ENCODE measurements at places on chromosomes 16 and 17.

DNA sequence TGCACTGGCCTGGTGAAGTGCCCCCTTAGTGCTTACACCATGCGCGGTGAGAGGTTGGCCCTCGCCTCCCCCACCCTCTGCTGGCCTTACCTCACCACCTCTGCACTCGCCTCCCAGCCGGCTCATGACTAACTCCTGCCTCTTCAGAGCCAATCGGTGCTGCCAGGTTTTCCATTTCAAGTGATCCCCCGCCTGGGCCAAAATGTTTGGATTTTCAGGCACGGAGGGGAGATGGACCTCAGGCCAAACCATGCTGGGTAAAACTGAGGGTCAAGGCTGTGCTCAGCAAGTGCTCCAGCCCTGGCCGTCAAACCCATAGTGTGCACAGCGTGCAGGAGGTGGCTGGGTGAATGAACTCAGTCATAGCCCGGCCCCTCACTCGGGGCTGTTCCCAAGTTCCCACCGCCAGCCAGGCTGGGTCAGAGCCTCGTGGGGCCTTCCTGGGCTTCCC lies 175.4 kb downstream of the SEC14L1 start:
- no peak for DNase-seq

- peak; percentile 96 for DNase-seq
Measured at GRCh38 chr16:53346-54236, at the start of the genes POLR3K and SNRNP25. Gene POLR3K, minus strand, starts transcription at chr16:53608. Its CDS starts 22 bp downstream, at chr16:53586. Gene SNRNP25, plus strand, starts transcription at chr16:53828. Its CDS starts 189 bp downstream, at chr16:54017.

DNA sequence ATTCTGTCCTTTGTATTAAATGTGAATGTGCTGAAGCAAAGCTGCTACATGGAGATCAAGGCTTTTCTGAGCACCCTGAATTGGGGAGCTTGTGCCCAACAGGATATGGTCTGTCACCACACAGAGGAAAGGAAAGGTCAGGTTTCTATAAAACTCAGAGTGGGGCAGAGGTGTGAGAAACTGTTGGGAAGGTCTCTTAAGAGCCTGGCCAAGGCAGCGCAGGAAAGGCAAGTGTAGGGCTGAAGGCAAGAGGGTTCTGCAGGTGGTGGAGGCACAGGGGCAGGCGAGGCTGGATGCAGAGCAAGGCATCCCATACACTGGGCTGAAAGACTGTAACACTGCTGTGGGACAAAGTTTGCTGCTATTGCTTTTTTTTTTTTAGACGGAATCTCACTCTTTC lies 8.1 kb downstream of the COX6A2 start:
- DNase-seq: no peak

DNA sequence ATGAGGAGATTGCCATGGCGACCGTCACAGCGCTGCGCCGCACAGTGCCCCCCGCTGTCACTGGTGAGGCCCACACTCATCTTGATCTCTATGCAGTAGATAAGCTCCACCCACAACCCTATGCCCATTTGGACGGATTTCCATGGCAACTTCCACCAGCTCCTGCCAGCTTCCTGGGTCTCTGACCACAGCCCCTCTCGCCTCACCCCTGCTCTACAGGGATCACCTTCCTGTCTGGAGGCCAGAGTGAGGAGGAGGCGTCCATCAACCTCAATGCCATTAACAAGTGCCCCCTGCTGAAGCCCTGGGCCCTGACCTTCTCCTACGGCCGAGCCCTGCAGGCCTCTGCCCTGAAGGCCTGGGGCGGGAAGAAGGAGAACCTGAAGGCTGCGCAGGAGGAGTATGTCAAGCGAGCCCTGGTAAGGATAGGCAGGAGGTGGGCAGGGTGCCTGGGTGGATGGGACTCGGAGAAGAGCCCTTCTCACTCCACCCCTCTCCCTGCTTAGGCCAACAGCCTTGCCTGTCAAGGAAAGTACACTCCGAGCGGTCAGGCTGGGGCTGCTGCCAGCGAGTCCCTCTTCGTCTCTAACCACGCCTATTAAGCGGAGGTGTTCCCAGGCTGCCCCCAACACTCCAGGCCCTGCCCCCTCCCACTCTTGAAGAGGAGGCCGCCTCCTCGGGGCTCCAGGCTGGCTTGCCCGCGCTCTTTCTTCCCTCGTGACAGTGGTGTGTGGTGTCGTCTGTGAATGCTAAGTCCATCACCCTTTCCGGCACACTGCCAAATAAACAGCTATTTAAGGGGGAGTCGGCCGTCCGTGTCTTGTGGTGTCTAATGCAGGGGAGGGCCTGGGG lies 4.3 kb downstream of the ALDOA start:
- DNase-seq: no peak

DNA sequence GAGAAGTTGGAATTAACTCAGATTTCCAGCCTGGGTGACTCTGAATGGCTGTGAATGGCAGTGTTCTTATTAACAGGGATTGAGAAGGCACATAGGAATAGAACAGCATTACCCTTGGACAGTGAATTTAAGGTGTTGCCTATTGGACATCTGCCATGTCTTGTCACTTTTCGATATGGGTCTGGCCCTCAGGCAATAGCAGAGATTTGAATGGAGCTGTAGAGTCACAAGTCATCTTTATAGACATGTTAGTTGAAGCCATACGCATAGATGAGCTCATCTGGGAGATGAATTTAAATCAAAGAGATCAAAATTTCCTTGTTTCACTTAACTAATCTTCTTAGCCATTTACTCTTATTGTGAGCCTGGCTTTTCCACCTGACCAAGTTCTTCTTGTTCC lies 14.9 kb upstream of the DHRS11 start:
- no peak for DNase-seq

DNA sequence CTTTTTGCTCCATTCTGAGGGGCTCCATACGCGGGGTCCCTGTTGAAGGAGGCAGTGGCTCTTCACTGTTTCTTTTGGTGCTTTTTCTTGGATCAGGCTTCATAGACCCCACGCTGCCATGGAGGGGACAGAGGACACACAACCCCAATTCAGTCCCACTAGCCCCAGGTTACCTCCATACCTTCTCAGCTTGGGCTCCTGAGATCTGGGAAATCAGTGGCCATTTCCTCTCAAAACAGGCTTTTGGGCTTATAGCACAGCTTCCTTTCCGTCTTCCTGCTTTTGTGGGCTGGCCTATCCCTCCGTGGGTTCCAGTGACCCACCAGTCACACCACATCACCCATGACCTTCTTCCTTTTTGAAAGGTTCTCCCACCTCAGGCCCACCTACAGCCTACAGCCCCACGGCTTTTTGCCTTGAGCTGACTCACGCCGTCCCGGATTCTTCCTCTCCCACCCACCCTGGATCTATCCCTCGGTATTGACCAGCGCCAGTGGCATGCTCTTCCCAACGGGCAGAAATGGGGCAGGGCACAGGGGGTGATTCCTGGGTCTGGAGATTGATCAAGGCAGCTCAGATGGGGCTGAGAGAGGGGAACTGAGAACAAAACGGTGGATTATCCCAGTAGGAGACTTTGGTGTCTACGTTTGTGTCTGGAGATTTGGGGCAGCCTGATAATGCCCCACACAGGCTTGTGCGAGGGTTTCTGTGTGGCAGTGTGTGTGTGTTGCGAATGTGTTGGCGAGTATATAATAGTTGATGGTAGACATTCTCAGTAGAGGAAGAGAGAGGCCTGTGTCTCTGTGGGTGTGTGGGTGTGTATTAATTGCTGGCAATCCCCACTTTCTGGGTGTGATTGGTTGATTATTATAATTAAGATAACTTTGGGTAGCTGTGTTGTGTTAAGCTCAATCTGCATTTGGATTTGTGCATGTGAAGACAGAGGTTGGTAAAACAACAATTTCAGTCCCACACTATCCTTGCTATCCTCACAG lies 3.8 kb downstream of the TBX21 start:
- DNase-seq: no peak

DNA sequence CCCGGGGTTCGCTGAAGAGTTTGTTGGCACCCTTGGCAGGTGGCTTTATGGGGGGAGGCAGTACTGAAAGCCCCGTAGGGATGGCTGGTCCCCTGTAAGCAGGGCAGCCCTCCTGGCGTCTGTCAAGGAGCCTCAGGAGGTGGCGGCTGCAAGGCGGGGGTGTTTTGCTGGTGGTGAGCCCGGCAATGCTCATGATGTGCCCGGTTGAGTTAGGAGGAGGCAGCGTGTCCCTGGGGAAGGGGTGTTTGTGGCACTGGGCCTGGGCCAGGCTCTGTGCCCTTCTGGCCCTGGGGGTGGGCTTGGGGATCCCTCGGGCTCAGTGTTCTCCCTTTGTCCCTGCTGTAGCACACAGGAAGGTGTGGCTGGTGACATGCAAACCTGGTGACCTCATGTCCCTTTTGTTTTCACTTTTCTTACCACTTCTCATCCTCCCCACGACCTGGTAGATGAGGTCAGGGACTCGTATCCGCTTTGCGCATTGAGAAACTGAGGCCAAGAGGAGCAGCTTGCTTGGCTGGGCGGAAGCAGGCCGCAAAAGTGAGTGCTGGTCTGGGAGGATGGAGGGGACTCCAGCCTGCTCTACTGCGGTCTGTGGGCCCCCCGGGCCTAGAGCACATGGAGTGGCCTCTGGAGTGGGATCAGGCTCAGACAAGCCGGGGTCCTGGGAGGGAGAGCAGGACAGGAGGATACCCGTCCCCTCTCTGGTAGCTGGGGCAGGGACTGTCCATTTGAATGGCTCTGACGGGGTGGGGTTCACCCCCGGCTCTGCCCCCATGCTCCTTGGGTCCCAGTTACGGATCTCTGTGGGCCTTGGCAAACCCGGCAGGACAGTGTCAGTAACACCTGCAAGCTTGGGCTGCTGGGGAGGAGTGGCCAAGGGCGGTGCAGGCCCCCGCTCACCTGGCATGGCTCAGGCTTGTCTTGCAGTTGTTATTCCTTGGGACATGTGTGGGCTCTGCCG lies 2.2 kb downstream of the SNN start:
- DNase-seq: no peak

DNA sequence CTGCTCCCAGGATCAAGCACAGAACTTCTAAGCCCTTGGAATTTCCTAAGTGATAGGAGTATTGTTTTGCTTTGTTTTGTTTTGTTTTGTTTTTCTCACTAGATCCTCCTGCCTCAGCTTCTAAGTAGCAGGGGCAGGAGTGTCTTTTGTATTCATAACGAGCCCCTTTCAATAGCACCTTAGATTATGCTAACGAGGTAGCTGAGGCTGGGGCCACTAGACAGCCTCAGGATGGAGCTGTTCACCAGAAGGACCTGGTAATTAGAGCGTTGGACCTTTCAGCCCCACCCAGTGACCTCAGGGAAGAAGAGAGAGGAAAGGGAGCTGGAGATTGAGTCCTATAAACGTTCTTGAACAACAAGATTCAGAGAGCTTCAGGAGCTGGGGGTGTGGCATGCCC lies 43.6 kb downstream of the IKZF3 start:
- DNase-seq: no peak

GRCh38 chr17:78865682-78866390 lies 25.2 kb upstream of the USP36 start:
- DNase-seq: no peak

DNA sequence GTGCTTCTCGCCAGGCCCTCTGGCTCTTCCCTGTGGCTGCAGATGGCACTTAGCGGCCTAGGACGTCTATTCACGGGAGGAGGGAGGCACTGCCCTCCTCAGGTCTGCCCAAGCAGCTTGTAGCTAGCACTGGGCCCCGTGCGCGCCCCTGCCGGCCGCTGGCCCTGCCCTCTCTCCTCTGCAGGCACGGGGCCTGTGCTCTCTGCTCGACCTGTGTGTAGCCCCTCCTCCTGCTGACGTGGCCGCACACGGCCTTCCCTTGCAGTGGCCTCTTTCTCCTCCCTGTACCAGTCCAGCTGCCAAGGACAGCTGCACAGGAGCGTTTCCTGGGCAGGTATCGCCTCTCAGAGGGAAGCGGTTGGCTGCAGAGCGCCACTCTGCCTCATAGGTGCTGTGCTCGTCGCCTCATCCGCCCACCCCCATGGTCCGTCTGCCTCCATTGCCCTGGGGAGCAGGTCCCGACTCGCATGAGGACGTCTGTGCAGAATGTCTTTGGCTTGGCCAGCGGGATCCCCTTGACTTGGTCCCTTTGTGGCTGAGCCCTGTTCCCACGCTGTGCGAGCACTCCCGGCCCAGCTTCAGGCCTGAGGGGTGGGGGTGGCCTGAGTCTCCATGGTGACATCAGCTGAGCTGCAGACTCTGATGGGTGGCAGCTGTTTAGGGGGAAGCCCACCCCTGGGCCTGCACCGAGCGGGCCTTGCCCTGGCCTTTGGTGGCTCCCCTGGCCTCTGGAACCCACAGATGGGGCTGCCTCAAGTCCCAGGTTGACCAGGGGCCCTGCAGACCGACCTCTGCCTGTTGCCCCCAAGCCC lies 34.6 kb downstream of the TSC2 start:
- DNase-seq: no peak

GRCh38 chr17:81910840-81911276 lies 341 bp downstream of the PCYT2 start:
- DNase-seq: no peak

DNA sequence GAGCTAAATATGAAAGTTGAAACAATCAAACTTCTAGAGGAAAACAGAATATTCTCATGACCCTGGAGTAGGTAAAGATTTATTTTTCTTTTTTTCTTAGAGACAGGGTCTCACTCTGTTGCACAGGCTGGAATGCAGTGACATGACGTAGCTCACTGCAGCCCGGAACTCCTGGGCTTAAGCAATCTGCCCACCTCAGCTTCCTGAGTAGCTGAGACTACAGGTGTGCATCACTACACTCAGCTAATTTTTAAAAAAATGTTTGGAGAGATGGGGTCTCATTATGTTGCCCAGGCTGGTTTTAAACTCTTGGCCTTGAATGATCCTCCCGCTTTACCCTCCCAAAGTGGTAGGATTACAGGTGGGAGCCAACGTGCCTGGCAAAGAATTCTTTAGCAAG lies 15.5 kb downstream of the IKZF3 start:
- no peak for DNase-seq

DNA sequence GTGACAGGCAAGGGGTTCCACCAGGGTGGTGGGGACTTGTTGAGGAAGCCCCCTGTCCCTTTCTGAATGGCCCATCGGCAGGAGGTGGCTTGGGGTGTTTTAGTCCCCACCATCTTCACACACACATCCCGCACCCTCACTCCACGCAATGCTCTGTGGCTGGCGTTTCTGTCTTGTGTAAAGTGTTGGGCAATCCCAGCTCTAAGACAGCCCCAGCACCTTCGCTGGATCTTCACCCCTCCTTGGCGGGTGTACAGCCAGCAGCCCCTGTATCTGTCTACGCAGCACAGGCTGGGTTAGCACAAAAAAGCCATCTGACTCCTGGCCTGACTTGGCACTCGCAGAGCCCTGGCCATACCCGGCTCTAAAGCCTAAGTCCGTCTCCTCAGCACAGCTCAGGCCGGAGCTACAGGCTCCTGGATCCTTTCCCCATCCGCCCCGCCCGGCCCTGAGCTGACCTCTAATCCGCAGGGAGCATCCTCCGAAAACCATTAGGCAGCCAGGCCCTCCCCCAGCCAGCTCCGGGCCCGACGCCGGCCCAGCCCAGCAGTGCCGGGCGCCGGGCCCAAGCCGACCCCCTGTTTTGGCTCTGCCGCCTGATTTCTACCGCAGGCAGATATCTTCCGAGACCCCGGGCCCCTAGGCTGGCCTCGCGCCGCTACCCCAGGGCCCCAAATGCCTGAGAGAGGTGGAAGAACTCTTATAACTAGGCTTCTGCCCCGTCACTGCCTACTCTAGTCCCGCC lies 42.4 kb upstream of the TAC4 start:
- DNase-seq: no peak

GRCh38 chr17:39996800-39997199 lies 16.2 kb downstream of the PSMD3 start:
- DNase-seq: no peak

GRCh38 chr17:48149787-48150463 lies 42.4 kb downstream of the SNX11 start:
- DNase-seq: no peak

GRCh38 chr16:19555938-19556771 lies 652 bp downstream of the VPS35L start:
- DNase-seq: peak; percentile 3
